ENCODE measurements at places on chromosomes 3 and 15.

DNA sequence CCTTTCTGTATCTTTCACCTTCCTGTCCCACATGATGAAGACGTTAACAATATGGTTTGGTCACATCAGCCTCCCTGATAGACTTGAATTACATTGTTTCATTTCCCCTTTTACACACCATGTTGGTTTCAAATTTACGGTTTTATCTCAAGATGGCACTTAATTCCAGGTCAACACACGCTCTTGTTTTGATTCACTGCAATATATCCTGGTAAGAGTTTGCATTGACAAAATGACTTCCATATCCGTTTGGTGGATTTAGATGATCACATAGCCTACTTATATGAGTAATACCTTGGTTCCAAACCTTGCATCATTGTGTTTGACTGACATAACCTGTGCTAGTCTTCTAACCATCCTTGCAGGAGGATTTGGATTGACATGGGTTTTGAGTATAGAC, 499.4 kb downstream of the ROBO1 start:
- DNase-seq, result no peak

DNA sequence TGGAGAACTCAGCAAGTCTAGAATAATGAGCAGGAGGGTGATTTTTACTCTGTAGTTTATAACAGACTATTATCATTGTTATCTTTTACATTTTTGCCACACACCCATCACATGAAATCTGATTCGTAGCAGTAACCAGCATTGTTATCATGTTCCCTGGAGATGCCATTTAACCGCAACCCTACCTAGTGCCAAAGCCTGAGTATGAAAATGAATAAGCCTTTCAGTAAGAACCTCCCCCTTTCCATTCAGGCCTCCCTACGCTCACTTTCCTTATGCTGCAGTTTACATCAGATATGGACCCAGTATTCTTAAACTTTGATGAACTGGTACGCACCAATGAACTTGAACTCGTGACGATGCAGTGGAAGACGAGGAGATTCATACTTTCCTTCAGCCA, 158.7 kb upstream of the SPRED1 start:
- DNase-seq, result no peak

DNA sequence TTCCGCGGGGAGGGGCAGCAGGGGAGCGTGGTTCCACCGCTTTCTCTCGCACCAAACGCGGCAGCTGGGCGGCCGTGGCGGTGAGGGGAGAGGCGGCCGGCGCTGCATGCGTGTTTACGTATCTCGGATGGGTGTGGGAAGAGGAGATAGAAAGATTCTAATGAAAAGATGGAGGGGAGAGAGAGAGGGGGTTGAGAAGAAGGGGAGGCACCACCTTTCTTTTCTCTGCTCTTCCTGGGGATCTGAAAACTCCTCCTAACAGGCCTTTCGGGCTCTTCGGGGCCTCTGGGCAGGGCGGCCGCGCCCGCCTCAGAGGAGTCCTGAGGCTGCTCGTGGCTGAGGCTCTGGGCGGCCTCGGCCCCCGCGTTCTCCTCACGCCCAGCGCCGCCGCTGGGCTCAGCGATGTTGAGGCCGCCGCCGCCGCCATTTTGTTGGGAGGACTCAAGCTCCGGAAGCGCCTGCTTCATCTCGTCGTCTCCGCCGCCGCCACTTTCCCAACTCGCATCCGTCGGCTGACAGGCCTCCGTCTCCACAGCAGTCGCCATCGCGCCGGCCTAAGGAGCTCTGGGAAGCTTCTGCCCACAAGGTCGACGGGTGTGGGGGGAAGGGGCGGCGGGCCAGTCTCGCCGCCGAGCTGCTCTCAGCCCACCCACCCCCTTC, 473 bp downstream of the TASOR start:
- peak; percentile 69 for DNase-seq

GRCh38 chr3:2879023-2879422, 231.2 kb downstream of the IL5RA start:
- DNase-seq, result no peak

GRCh38 chr15:74396146-74396438, 28.6 kb upstream of the CYP11A1 start:
- DNase-seq, result no peak

DNA sequence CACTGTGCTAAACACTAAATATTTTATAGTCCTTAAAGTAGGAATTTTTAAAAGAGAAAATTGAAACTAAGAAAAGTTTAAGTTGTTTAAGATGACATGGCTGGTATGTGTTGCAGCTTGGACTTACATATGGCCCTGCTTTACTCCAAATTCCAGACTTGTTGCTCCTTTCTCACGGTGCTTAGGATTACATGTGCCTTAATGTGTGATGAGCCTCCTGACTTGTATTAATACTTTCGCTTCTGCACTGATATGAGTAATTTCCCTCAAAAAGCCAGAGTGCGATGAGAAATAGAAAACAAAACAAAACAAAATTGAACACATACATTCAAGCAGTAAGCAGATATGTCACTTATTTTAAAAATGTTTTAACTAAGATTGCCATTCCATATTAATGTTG, 250.2 kb downstream of the VGLL3 start:
- DNase-seq, result no peak

- DNase-seq, result no peak
These were observed 49.1 kb downstream of the NEK11 start for GRCh38 chr3:131075632-131076328.

DNA sequence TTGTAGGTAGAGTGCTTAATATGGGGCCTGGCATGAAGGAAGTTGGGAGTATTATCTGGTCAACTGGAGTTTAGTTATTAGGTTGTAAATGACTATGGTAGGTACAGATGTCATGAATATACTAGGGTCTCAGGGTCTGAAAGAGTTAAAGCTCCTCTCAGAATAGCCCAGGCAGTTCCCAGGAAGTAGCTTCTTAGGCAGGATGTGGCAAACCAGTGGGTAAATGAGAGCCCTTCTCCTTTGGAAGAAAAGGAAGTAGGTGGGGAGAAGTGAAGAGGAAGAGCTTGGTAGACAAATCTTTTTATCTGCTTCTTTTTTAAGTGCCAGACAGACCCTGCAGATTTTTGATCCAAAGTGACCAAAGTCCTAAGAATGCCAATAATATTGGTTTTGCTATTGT, 24.5 kb downstream of the MAP2K1 start:
- no peak for DNase-seq
